ENCODE measurements at places on chromosomes 13 and 19. TPM values are rescaled to one million over a fixed set of nuclear protein-coding genes. Genes with fewer than 3 reads are reported as not detected.

Gene SOX1
- total RNA-seq, result not detected

- peak; percentile 48 for DNase-seq
Observed at GRCh38 chr13:110371550-110372465, 64.7 kb downstream of the COL4A2 start.

DNA sequence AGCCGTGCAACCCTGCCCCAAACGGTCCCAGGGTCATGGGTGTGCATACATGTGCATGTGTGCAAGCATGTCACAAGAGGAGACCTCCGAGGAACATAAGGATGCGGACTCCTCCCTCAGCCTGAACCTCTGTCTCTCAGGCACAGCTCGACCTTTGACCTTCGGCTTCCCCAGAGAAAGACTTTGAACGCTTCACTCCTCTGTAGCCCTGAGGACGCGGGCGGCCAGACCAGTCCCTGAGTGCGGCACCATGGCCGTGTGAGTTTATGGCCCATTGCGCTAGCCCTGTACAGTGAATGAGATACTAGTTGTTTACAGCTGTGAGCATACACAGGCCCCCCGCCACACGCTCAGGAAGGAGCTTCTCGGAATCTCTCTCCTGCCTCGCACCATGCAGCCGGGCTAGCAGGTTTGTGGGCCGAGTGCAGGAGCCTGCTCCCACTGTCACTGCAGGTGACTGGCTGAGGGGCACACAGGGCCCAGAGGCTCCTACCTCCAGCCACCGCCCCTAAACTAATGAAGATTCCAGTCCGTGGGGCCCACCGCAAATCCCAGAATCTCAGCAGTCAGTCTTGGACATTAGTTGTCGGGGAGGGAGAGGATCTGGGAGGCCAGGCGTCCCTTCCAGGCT lies 10.8 kb downstream of the RASA3 start:
- DNase-seq, result no peak

DNA sequence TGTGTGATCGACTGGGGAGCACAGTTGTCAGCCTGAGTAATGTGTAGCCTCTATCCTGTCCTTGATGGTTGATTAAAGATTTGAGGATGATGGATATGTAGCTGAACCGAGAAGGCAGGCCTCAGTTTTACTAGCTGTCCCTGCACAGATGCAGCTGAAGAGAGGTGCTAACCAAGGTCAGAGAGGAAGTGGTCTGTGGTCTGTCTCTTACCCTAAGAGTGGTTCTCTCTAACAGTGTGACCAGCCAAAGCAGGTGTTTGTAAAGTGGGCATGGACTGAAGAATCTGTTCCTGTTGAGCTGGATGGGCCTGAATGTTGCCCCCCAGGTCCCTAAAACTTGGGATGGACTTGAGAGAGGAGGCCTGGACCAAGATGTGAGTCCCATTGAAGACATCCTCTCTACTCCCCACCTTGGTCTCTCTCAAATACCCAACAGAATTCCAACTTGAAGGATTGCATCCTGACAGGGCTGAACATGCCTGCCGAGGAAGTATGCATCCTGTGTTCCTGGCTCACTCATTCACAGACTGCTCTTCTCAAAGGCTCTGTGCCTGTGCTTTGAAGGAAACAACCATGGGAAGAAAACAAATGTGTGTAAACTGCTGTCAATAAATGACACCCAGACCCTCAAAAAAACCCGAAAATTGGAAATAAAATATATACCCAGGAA lies 223.8 kb downstream of the MAB21L1 start:
- no peak for DNase-seq

GRCh38 chr13:97961340-97961739 lies 7.9 kb downstream of the IPO5 start:
- DNase-seq, result no peak

Data from uterus (tissue), 4 donors.